ENCODE measurements at places on chromosomes 1 and 21.

- no peak for DNase-seq
Measured at GRCh38 chr21:44253832-44254710, 7.6 kb downstream of the DNMT3L start.

DNA sequence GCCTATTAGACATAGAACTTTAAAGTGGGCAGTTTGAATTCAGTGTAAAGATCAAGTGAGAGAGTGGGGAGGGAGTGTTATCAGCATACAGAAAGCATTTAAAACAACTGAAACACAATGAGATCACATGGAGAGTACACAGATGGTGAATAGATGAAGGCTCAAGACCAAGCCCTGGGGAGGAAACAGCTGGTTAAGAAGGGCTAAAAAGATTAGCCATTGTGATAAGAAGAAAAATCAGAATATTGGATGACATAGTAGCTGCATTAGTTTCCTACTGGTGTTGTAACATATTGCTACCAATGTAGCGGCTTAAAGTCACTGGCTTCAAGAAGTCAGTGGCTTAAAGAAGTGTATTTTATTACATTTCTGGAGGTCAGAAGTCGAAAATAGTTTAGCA, 443.4 kb upstream of the RGS18 start:
- no peak for DNase-seq

DNA sequence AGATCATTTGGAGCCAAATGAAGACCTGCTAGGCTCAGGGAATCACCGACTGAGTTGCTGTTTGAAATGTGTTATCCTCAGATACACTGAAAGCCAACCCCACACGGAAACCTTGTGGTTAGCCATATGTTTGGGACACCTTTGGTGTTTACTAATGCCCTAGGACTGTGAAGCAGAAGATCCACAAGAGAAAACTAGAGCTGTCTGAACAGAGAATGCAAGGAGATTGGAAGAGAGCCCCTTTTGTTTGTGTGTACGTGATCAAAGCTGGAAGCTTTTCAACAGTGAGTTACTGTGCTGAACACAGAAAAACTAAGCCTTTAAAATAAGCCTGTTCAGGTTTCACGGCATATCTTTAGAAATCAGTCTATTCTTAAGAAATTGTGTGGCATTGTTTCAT, 908.2 kb upstream of the ADGRL2 start:
- DNase-seq, result no peak

DNA sequence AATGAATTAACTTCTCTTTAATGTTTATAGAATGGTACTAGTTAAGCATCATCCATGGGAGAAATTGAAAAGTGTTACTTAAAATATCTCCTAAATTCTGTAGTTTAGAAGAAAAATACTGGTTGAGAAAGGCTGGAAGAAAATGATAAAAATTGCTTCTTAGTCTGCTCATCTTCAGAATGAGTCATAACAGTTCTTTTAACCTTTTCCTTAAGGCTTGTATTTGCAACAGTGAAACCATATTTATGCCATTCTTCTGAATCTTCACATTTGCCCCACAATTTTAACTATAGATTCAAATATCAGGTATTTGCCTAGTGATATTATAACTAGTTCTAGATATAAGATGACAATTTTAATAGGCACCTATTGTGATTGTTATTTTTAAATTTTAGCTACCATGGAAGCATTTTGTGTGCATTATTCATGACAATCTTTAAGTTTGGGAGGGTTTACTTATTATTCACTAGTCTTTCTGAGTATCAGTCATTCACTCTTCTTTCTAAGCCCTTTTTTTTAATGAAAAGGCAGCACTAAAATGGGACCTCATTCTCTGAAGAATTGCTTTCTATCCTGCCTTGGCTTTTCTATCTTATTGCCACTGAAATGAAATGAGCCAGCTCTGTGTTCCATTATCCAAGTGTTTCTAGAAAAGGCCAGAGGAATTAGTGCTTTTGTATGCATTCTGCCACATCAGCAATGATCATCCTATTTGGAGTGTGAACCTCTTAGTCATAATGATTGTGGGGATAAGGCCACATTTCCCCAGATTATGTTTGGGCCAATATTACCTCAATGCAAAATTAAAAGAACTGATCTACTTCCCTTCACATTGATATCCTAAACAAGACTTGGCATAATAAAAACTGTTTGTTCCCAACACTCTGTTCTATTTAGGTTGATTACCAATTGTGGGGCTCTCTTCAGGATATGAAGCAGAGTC, 58.4 kb downstream of the SAMSN1 start:
- no peak for DNase-seq

DNA sequence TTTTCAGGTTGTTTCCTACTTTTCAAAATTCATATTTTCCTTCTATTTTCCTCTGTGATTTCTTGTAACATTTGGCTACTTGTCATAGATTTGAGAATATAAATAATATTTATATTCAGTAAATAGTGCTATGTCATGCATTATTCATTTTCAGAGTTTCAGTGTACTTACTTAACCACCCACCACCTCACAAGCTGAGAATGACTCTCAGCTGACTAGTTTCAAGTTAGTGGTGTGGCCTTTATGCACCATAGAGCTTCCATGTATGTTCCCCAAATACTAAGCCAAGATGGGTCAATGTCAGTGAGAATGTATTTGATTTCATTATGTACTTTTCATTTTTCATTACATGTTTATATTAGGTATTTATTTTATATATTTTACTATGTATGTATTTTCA, 56.9 kb upstream of the RGS1 start:
- no peak for DNase-seq

- no peak for DNase-seq
Measured at GRCh38 chr1:203039609-203040512, 13.6 kb downstream of the PPFIA4 start.

- no peak for DNase-seq
Measured at GRCh38 chr1:243447347-243447746, 191.5 kb downstream of the SDCCAG8 start.

DNA sequence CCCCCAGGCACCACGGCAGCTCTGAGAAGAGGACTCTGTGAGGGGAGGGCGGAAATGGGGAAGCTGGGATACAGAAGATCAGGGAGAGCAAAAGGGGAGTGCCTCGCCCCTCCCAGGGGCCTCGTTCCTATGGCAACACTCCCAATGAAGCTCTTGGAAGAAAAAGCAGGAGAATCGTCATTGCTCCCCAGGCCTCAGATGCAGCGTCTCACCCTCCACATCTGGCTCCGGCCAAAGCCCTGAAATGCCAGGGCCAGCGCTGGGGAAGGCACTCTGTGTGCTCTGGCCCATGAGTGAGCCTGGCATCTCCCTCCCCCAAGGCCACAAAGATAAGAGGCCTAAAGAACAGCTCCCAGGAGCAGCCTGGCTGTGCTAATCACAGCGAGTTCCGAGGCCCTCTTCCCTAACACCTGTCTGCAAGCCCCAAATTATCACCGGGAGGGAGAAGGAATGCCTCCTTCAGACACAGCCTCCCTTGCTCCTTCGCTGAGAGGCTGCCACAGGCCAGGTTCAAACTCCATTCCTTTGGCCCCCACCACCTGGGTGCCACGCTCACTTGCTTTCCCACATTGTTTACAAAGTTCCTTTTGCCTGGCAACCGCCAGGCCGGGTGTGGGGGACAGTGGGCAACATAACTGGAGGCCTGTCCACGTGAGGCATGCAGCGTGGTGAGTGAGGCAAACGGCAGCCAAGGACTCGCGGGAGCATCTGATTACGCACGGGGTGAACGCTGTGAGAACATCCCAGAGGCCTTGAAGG, 27.8 kb downstream of the ECE1 start:
- DNase-seq, result no peak
